ENCODE measurements at places on chromosomes 5 and 9. TPM values are rescaled to one million over a fixed set of nuclear protein-coding genes. Genes with fewer than 3 reads are reported as not detected.
A peak's percentile ranks its signal among the peaks of the same experiment; 100 is the strongest.

GRCh38 chr5:123350742-123351141 lies 72.5 kb downstream of the CEP120 start:
- H3K27me3 ChIP-seq, result no peaks in the 10 kb centered on the region
- H3K4me3 ChIP-seq, result no peak overlapping the region
- H3K36me3 ChIP-seq, result no peaks in the 10 kb centered on the region
- no peaks in the 10 kb centered on the region for H3K4me1 ChIP-seq
- no peak for DNase-seq
- no peak overlapping the region for H3K27ac ChIP-seq

Gene ARHGAP26
- total RNA-seq, result 19.7 TPM

GRCh38 chr5:115298811-115299210 lies 2.4 kb upstream of the CCDC112 start:
- DNase-seq, result no peak
- H3K4me1 ChIP-seq, result peaks cover 13% of the 10 kb centered on the region
- H3K27me3 ChIP-seq, result no peaks in the 10 kb centered on the region
- H3K36me3 ChIP-seq, result no peaks in the 10 kb centered on the region
- no peak overlapping the region for H3K27ac ChIP-seq
- H3K4me3 ChIP-seq, result no peak overlapping the region

DNA sequence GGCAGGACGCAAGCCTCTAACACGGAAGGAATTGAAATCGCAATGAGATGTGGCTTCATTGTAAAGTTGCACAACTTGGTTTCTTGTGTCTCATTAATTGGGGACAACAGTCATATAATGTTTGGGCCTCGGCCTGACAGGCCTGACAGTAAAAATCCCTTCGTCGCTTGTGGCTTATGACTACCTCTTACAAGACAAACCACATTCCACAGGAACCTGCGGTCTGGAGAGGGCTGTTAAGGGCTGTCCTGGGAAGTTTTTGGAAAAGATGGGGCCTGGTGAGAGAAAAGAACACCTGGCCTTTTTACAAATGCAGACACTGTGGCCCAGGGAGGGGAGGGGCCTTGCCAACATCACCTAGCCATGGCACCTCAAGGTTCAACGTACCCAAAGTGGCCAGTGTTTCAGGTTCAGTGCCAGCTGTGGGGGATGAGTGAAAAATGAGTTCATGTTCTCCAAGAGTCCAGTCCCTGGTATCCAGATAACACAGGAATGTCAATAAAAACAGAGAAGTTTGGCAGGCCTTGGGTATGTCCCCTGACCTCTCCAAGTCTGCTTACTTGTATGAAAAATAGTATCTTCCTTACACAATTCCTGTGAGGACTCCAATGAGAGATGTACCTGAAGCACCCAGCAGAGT lies 22.2 kb downstream of the SHB start:
- no peak for DNase-seq
- H3K4me1 ChIP-seq, result no peaks in the 10 kb centered on the region
- peak overlapping the region; percentile 31 for H3K27ac ChIP-seq

DNA sequence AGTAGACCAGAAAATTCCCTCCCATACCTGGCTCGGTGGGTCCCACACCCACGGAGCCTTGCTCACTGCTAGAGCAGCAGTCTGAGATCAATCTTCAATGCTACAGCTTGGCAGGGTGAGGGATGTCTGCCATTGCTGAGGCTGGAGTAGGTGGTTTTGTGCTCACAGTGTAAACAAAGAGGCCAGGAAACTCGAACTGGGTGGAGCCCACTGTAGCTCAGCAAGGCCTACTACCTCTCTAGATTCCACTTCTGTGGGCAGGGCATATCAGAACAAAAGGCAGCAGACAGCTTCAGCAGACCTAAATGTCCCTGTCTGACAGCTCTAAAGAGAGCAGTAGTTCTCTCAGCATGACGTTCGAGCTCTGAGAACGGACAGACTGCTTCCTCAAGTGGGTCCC lies 5.6 kb upstream of the GZMA start:
- H3K4me1 ChIP-seq, result peaks cover 57% of the 10 kb centered on the region
- peak; percentile 70 for DNase-seq
- H3K27ac ChIP-seq, result peak overlapping the region; percentile 8
- no peaks in the 10 kb centered on the region for H3K36me3 ChIP-seq

GRCh38 chr5:78706825-78707224 lies 58.3 kb upstream of the LHFPL2 start:
- H3K36me3 ChIP-seq, result no peaks in the 10 kb centered on the region
- H3K4me3 ChIP-seq, result no peak overlapping the region
- H3K27ac ChIP-seq, result no peak overlapping the region

Gene HDHD3
- total RNA-seq, result 14.3 TPM

Gene SPATA6L
- 0.51 TPM for total RNA-seq
